Cardiac septum (tissue), 1 donor: ENCODE measurements at places on chromosomes 2 and 18. TPM values are rescaled to one million over a fixed set of nuclear protein-coding genes. Genes with fewer than 3 reads are reported as not detected.

AFTPH gene
- total RNA-seq: 13.6 TPM

SF3B1 gene
- 144 TPM for total RNA-seq

PSMA8 gene
- not detected for total RNA-seq

DPP10 gene
- total RNA-seq: 0.13 TPM

GRCh38 chr18:4352746-4353551 lies 102.2 kb downstream of the DLGAP1 start:
- DNase-seq: no peak

- no peak for DNase-seq
Measured at GRCh38 chr2:183011743-183012142, 26.5 kb downstream of the NCKAP1 start.

DNA sequence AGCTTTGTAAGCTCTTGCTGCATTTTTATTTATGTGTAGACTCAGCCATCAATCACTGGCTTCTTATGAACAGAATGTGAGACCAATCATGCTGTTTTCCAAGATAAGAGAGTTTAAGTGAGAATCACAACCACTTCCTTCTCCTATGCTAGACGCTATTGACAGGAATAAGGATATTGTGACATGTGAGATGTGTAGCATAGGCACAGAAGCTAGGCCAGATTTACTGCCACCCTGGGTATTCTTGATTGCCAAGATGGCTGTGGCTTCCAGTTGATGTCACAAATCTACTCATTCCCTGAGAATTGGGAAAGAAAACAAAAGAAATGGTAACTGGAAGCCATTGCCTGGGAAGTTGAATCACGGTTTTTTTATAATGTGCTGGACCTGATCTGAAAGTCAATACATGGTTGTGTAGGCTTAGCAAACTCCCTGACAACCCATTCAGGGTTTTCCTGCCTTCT lies 49.9 kb downstream of the RAB27B start:
- DNase-seq: no peak
